Right ventricle myocardium inferior (tissue), 1 donor: ENCODE measurements at places on chromosomes 11 and 22. TPM values are rescaled to one million over a fixed set of nuclear protein-coding genes. Genes with fewer than 3 reads are reported as not detected.

DNA sequence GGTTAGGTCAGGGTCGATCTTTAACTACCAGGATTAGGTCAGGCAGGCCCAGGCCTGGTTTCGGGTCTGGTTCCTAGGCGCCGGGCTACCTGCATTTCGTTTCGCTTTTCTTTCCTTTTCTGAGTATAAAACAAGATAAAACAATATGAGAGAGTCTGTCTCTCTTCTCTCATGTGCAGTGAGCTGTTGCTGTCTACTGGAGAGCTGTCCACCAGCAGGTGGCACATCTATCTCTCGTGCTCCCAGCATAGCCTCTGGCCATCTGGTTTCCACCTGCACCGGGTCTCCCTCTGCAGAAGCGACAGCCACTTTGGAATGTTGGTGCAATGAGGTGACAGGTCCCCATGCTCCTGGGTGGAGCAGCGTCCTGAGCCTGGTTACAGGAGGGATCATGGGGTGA lies 27.6 kb downstream of the RIBC2 start:
- peak; percentile 76 for DNase-seq

DNA sequence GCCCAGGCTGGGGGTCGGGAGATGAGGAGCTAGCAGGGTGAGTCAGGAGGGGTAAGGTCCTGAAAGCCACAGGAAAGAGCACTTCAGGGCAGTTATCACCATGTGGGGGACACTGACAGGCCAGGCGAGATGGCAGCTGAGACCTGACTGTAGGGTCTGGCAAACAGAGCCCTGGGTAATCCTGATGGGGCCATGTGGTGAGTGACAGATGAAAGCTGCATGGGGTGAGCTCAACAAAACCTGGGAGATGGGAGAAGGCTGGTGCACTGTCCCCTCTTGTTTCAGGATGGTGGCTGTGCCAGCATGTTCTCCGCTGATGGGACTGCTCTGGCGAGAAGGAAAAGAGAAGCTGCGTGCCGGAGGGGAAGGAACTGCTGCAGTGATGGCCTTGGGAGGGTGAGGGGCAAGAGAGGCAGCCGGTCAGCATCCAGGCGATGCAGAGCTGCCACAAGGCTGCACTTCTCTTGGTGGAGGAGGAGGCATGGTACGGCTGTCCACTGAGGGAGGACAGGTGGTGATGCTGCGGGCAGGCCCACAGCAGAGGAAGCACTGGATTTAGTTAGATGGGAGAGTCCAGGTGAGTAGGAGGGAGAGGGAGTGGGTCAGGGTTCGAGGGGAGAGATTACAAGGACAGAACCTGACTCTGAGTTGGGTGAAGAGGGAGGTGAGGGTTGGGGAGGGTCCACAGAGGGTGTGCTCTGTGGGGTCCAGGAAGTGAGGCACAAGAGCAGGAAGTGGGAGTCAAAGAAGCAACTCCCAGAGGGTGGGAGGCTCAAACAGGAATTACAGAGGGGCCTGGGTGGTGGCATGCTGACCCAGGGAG lies 3.8 kb downstream of the TOP3B start:
- no peak for DNase-seq

- no peak for DNase-seq
Observed at GRCh38 chr11:63939397-63939891, 642 bp downstream of the NAA40 start.

- DNase-seq = no peak
Observed at GRCh38 chr11:117970400-117971024, 15.7 kb upstream of the IL10RA start.

- DNase-seq = no peak
Observed at GRCh38 chr11:78654071-78654470, 79.4 kb upstream of the NARS2 start.

Gene KCNK4
- total RNA-seq = not detected

Gene SYT9
- not detected for total RNA-seq

Gene BAIAP2L2
- 0.30 TPM for total RNA-seq
